ENCODE measurements at places on chromosomes 16 and 17.

DNA sequence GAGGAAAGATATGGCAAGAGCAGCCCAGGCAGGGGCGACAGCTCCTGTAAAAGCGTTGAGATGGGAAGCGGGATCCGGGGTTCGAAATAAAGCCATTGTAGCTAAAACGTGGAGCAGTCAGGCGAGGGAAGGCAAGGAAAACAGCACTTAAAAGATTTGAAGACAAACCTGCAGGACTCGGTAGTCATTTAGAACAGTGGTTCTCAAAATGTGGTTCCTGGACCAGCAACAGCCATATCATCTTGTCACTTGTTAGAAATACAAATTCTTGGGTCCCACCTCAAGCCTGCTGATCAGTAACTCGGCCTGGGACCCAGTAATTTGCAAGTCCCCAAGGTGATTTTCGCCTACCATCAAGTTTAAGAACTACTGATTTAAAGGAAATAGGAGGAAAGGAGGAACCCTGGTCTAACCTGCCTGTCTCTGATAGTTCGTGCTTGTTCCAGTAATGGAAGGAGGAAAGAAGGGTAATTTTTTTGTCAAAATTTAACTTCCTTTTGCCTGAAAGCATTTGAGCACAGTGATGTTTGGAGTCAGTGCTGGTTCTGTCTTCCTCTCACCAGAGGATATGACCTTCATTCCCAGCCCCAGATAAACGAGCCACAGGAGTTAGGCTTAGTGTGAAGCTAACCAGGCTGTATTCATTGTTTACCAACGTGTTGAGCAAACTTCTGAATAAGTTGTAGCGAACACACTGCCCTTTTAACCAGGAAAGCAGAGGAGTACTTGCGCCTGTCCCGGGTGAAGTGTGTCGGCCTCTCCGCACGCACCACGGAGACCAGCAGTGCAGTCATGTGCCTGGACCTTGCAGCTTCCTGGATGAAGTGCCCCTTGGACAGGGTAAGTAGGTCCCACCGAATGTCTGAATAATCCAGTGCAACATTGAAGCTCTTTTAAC is 1.1 kb downstream of the ORC6 start:
- DNase-seq = no peak

- DNase-seq = no peak
Observed at GRCh38 chr17:265718-266117, 84.3 kb upstream of the DOC2B start.

GRCh38 chr16:86572606-86573005 is 5.7 kb upstream of the FOXL1 start:
- no peak for DNase-seq

GRCh38 chr16:57021757-57022156 is 32.4 kb downstream of the NLRC5 start:
- no peak for DNase-seq

GRCh38 chr16:83581082-83581481 is 226.7 kb upstream of the HSBP1 start:
- no peak for DNase-seq

GRCh38 chr16:88807626-88808453 is 3.9 kb downstream of the APRT start:
- no peak for DNase-seq

GRCh38 chr17:57461082-57461481 is 204.8 kb downstream of the MSI2 start:
- DNase-seq = no peak

- DNase-seq = no peak
Observed at GRCh38 chr17:12391468-12391867, 274.2 kb upstream of the MYOCD start.

DNA sequence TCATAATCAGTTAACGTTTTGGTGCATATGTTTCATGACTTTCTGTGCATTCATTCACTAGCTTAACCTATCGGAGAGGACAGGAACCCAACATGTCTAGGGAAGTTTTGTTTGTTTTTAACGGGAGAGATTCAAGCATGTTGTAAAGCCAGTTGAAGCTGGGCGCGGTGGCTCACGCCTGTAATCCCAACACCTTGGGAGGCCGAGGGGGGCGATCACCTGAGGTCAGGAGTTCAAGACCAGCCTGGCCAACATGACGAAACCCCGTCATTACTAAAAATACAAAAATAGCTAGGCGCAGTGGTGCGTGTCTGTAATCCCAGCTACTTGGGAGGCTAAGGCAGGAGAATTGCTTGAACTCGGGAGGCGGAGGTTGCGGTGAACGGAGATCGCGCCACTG is 1.4 kb upstream of the TNRC6A start:
- DNase-seq = no peak

DNA sequence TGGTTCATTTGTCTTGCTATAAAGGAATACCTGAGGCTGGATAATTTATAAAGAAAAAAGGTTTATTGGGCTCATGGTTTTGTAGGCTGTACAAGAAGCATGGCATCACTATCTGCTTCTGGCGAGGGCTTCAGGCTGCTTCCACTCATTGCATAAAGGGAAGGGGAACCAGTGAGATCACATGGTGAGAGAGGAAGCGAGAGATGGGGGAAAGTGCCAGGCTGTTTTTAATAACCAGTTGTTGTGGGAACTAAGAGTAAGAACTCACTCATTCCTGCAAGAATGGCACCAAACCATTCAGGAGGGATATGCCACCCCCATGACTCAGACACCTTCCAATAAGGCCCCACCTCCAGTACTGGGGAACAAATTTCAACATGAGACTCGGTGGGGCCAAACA is 24.3 kb downstream of the SPECC1 start:
- DNase-seq = no peak

GRCh38 chr17:78617511-78618061 is 40.4 kb upstream of the DNAH17 start:
- DNase-seq = no peak

GRCh38 chr17:51653878-51654277 is 393.5 kb downstream of the UTP18 start:
- no peak for DNase-seq

DNA sequence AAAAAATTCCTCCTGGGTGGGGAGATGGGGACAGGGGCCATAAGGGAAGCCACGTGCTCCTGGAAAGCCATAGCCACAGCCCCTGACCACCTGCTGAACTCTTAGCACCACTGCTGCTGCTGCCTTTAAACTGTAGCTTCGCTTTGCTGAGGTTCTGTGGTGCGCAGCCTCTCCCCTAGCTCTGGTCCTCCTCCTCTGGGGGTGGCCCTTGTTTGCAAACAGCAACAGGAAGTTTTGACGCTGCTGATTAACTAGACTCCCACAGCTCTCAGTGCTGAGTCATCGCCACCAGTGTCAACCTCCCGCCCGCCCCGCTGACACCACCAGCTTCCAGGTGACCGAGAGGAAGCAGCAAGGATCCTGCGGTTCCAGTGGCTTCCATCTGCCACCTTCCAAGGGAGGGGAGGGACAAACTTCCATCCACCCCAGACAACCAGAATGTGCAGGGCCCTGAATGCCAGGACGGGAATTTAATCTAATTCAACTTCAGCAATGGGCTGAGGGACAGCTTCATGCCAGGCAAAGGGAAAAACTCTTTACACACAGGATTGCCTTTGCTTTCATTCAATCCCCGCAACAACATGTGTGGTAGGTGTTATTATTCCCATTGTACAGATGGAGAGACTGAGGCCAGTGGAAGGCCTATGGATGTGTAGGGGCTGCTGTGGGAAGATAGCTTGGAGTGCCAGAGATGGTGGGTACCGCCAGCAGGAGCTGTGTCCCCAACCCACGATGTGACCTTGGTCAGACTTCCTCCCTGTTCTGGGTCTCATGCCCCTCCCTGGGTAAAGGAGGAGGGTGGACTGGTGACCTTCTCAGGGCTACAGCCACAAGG is 8.1 kb upstream of the KIFC3 start:
- DNase-seq = peak; percentile 66

- no peak for DNase-seq
Observed at GRCh38 chr17:50508573-50509460, 578 bp downstream of the MYCBPAP start.

GRCh38 chr16:77191259-77191969 is 424 bp downstream of the MON1B start:
- DNase-seq = no peak

- DNase-seq = no peak
Observed at GRCh38 chr16:84138824-84139627, 6.0 kb downstream of the HSDL1 start.

DNA sequence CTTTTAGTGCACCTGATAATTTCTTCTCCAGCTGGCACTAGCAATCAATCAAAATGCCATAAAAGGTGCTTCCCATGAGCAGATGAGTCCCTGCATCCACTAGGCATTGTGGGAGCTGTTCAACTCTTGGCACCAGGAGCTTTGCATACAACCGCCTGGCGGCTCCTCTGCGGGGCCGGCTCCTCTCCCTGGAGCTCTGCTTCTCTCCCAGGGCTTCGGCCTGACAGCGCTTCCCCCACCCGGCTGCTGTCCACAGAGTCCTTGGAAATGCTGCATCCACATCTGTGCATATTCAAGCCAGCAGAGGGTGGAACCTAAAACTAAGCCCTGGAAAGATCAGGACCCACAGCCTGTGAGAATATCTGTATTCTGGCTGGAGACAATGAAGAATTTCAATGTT is 62.9 kb downstream of the LMF1 start:
- DNase-seq = no peak

DNA sequence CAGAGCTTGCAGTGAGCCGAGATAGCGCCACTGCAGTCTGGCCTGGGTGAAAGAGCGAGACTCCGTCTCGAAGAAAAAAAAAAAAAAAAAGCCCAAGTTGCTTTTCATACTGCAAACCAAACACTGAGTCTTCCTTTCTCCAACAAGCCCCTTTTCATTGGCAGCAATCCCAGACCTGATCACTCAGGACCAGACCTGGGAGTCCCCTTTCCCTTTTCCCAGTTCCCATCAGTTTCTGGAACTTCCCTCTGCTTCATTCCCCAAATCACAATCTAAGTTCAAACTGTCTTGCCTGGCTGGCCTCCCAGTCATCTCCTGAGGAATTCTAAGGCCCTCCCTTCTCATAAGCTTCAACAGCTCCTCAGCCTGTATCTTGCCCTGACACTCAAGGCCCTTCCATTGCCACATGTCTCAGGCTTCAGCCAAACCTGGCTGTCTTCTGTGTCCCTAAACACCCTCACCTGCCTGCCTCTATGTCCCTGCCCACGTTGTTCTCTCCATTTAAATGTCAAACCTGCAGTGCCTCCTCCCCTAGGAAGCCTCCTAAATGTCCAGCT is 11.8 kb upstream of the PHF12 start:
- DNase-seq = no peak

DNA sequence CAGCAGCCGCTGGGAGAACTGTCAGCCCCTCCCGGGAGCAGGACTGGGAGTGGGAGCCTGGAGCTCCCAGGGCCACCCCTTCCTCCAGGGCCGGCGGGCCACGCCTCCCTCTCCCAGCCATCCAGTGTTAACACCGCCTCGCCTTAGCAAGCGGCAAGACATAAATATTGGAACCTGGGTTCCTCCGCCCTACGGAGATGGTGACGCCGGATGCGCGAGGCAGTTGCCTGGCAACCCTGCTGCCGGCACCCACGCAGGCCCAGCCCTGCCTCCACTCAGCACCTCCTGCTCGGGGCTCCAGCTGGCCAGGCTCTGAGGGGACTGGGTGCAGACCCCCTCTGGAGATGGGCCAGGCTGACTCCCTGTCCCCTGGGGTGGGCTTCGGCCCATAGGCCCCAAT is 27.4 kb upstream of the CACNA1H start:
- no peak for DNase-seq

DNA sequence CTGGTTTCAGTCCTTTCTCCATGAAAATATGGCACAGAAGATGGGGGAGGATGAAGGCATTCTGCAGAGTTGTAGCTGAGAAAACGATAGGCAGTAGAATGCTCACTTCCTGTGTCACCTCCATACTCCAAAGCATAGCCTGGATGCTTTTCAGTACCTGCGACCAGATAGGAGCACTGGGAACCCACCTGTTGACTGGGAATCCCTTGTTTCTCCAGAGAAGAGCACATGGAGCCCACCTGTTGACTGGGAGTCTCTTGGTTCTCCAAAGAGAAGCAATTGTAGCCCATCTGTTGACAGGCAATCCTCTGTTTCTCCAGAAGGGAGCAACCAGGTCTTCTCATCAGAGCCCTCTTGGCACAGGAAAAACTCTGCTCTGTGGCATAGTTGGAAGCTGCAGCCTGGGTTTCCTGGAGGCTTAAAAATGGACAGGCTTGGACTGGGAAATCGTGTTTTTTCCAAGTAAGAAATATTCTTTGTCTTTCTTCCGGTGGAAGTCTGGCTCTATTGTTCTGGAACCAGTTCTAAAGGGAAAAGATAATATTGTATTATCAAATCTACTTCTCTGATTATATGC is 13.2 kb downstream of the TERF2IP start:
- no peak for DNase-seq

DNA sequence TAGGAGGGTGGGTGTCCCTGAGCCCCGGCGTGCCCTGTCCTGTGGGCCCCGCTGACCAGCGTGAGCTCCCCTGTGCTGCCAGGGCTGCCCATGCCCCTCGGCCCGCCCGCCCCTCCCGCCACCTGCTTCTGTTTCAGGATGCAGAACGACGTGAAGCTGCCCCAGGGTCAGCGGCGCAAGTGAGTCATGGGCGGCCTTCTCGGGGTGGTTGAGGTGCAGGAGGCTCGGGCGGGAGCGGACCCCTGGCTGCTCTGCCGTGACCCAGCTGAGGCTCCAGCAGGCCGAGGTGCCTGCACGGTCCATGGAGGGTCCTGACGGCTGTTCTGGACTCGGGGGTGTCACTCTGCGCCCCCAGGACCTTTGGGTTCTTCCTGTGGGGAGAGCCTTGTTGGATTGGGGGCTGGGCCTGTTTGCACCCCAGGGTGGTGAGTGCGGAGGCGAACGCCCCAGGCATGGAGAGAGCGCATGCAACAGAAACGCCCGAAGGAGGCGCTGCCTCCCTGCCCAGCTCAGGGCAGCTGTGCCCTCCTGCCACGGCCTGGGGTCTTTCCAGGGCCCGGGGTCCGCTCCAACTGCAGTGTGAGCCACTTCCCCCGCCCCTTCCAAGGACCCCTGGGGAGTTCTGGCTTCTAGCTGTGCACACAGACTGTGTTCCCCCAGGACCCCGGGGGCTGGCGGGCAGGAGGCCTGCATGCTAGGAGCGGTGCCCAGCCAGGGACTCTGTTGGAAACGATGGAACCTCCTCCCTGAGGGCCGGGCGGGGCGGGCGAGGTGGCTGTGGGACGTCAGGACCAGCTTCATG is 4.0 kb downstream of the SLC25A10 start:
- DNase-seq = no peak

DNA sequence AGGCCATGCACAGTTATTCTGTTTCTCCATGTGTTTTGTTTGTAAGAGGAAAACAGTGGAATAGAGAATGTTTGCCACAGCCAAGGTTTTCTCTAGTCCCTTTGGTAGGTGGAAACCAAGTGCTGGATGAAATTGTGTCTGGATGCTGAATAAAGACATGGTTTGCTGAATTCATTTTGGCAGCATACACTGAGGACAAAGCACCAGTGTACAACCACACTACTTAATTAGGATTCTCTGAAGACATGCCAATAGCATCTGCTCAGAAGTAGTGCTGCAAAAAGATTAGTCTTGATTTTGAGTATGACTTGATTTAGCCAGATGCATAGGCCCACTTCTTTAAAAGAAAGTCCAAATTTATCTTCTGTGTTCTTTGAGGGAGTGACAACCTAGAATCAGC is 230.5 kb upstream of the CACNG5 start:
- DNase-seq = no peak

DNA sequence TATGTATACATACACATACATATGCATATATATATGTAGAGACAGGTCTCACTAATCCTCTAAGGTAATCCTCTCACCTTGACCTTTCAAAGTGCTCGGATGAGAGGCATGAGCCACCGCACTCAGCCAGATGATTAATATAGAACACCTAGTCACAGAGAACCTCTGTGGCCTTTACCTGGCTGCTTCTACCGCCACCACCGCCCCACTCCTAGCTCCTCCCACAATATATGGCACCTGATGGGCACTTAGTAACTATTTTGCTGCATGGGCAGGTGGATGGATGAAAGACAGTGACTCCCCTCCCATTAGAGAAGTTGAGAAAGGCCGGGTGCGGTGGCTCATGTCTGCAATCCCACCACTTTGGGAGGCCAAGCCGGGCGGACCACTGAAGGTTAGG is 16.7 kb upstream of the ATP2C2 start:
- DNase-seq = no peak
